Renal cortex interstitium (tissue), 15 donors: ENCODE measurements at places on chromosomes 2 and 18. TPM values are rescaled to one million over a fixed set of nuclear protein-coding genes. Genes with fewer than 3 reads are reported as not detected.

- no peak for DNase-seq
Measured at GRCh38 chr2:56191617-56192016, 7.8 kb downstream of the CCDC85A start.

DNA sequence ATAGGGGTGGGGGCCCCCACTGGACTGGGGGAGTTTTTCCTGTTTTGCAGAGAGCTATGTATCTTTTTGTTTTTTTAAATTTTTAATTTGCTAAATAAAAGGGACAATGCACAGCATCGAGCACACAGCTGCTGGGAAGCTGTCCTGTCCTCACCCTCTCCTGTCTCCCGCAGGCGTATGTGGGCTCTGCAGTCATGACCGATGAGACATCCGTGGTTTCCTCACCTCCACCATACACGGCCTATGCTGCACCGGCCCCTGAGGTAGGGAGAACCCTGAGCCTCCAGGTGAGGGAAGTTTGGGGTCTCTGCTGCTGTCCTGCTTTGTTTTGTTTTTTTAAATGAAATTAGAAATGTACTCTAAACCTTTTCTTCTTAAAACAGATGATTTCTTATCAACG lies 27.6 kb downstream of the PLEKHB2 start:
- DNase-seq, result no peak

Gene PIK3C3
- 83.2 TPM for polyA plus RNA-seq

Gene EPB41L5
- 81.6 TPM for polyA plus RNA-seq

Gene SELENOI
- polyA plus RNA-seq, result 21.4 TPM

- DNase-seq, result peak; percentile 68
Measured at GRCh38 chr2:121810959-121811853, 55.8 kb downstream of the TSN start.

DNA sequence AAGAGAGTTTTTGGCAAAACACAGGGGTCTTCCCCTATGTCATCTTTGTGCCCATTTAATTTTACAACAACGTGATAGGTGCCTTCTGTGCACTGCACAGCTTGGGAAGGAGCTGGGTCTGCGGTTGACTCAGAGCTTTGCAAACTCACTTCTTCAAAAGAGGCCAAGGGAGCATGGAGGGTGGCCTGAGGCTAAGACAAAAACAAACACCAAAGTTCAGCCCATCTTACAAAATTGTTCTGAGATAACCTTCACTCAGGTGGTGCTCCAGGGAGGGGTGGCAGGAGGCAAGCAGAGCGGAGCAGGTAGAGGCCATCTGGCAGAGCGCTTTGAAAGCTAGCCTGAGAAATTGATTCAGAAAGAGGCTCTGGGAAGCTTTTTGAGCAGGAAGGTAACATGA lies 9.8 kb downstream of the SOWAHC start:
- no peak for DNase-seq

DNA sequence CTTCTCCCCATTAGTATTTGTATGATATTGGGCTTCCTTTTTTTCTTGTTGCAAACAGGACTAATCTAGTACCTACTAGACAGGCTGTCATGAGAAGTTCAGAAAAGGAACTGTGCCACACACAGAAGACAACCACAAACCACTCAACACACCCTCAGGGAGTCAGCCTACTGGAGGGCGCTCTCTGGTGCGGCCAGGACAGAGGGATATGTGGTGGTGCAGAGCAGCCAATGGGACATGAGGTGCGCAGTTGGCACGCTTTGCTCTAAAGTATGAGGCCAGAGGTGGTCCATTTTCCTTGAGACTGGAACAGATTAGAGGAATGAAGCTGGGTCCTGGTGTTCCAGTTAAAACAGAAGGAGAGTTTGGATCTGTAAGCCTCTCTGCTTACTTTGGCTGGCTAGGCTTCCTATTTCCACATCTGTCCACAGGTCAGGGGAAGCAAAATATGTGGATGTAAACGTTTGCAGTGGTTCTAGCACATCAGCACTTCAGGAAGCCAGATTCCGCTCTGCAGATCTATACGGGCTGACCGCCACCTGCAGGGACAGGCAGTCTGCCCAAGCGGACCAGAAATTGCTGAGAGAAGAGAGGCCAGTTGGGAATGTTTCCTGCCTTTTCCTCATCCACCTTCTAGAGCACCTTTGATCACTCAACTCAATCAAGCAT lies 114.1 kb downstream of the GFPT1 start:
- no peak for DNase-seq

- DNase-seq, result no peak
Measured at GRCh38 chr2:75833386-75833785, 122.7 kb upstream of the GCFC2 start.

Gene CFAP65
- 0.11 TPM for polyA plus RNA-seq

DNA sequence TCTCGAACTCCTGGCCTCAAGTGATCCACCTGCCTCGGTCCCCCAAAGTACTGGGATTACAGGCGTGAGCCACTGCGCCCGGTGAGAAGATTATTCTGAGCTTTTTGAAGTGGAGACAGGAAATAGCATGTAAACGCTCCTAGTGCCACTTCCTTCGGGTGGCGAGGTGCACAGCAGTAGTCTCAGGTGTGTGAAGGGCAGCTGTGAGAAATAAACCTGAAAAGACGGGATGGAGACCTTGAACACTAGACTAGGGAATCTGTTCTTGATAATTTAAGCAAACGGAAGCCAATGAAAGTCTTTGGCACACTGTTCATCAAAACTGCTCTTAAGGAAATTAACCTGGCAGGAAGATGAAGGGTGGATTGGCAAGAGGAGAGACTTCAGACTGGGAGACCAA lies 439 bp upstream of the PLEKHH2 start:
- no peak for DNase-seq
